ENCODE measurements at places on chromosomes 12 and 14.

- no peak for DNase-seq
Observed at GRCh38 chr14:24735984-24736630, 102.1 kb upstream of the GZMB start.

GRCh38 chr14:68039593-68039992, 220.0 kb downstream of the RAD51B start:
- no peak for DNase-seq

DNA sequence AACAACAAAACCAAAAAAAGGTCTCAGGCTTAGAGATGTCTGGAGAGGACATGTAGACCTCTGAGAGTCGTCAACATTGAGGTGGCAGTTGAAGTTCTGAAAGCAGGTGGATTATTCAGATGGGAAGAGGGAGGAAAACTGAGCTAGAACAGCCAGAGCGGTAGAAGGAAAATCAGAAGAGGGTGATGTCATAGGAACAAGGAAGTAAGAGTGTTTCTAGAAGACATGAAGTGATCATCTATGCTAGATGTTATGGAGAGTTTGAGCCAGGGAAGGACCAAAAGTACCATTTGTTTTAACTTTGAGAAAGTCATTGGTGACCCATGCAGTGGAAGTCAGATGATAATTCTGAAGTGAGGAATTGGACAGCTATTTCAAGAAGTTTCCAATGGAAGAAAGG, 316.2 kb upstream of the RGS6 start:
- no peak for DNase-seq

DNA sequence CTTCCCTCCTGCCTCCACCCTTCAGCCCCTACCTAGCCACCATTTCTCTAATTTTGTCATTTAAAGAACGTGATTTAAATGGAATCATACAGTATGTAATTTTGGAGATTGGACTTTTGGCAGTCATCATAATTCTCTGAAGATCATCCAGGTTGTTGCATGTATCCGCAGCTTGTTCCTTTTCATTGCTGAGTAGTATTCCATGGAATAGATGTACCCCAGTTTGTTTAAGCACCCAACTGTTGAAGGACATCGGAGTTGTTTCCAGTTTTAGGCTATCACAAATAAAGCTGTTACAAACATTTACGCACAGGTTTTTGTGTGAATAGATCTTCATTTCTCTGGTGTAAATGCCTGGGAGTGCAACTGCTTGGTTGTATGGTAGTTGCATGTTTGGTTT, 61.1 kb upstream of the PWP1 start:
- no peak for DNase-seq

GRCh38 chr12:24814379-24815113, 134.4 kb downstream of the BCAT1 start:
- DNase-seq: no peak

GRCh38 chr14:101873076-101873825, 91.1 kb upstream of the DYNC1H1 start:
- no peak for DNase-seq

DNA sequence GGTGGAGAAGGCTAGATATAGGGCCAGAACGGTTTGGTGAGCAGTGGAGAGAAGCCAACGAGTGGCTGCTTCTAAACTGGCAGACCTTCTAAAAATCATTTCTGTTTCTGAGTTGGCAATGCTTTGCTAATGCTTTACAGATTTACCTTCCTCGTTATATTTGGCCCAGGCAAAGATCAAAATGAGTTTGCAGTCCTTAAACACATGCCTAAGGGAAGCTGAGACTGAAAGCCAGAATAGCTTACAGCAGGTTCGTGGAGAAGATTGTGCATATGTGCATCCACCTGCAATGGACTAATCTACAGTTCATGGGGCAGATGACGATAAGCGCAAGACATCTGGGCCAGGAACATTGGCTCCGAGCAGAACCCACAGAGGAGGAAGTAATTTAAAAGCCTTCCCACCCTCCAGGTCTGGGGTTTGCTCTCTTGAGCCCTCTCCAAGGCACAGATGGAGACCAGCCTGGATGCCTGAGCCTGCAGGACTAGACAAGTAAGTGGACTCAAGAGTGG, 99.4 kb downstream of the NINJ2 start:
- DNase-seq: no peak

DNA sequence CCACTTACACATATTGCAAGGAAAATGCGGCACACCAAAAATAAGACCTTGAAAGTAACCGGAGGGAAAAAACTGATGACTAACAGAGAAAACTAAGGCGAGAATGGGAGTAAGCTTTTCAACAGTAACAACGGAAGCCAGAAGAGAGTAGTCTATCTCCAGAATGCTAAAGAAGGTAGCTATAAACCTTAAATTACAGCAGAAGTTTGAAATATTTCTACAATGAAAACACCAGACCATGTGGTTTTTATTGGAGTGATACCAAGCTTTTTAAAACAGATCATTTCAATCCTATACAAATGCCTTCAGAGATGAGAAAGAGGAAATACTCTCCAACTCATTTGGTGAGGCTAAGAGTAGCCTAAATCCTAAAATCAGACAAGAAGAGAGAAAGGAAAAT, 209.5 kb downstream of the ANO6 start:
- DNase-seq: no peak

GRCh38 chr12:18551701-18552100, 186.1 kb downstream of the PLCZ1 start:
- no peak for DNase-seq

- peak; percentile 84 for DNase-seq
Observed at GRCh38 chr14:105294142-105294597, 6.6 kb downstream of the BRF1 start.

- no peak for DNase-seq
Observed at GRCh38 chr12:1644534-1645438, 15.8 kb downstream of the WNT5B start.

DNA sequence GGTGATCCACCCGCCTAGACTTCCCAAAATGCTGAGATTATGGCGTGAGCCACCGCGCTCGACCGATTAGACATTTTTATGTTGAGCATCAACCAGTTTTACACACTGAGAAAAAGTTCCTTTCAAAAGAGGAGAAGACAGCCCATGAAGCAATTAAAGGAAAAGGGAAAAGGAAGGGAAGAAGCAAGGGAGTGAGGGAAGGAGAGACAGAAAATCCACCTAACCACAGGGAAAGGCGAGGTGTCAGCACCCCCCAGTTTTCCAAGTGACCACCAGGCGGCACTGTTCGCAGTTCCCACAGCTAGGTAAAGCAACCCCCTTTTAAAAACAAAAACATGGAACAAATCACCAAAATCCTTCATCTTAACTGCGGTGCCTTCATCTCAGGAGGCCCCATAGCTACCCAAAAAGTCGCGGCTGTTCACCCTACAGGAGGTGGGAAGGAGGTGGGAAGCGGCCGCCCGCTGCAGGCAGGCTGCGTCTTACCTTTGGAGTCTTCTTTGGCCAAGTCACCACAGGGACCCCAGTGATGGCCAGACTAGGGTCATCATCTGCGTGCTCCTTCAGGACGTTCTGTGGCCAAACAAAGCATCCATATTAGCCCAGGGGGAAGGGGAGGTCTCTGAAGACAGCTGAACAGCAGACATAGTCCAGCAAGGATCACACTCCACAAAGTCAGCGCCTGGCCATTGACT, 86.6 kb downstream of the KDM2B start:
- DNase-seq: peak; percentile 68

DNA sequence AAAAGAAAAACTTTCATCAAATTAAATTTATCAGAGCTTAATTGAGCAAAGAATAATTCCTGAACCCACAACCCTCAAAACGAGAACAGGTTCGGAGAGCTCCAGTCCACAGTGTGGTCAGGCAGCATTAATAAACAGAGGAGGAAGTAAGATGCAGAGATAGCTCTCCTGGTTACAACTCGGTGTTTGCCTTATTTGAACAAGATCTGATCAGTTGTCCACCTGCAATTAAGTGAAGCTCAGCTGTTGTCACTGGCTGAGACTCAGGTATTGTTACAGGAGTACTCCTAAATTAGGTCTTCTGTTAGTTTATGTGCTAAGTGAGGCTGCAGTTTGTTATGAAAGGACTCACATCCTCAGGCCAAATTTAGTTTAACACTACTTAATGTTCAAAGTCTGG, 451.4 kb upstream of the PDE3A start:
- no peak for DNase-seq

GRCh38 chr14:48582938-48583337, 907.5 kb upstream of the MDGA2 start:
- no peak for DNase-seq

DNA sequence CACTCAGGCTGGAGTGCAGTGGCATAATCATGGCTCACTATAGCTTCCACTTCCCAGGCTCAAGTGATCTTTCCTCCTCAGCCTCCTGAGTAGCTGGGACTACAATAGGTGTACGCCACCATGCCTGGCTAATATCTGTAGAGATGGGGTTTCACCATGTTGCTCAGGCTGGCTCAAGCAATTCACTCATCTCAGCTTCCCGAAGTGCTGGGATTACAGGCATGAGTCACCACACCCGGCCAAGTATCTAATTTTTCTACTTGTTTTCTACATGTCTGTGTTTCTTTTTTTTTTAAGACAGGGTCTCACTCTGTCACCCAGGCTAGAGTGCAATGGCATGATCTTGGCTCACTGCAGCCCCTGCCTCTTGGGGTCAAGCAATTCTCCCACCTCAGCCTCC, 119.7 kb upstream of the MED13L start:
- no peak for DNase-seq
